ENCODE measurements at places on chromosomes 1 and 21.

- DNase-seq = no peak
Observed at GRCh38 chr1:234656070-234656895, 46.3 kb upstream of the IRF2BP2 start.

DNA sequence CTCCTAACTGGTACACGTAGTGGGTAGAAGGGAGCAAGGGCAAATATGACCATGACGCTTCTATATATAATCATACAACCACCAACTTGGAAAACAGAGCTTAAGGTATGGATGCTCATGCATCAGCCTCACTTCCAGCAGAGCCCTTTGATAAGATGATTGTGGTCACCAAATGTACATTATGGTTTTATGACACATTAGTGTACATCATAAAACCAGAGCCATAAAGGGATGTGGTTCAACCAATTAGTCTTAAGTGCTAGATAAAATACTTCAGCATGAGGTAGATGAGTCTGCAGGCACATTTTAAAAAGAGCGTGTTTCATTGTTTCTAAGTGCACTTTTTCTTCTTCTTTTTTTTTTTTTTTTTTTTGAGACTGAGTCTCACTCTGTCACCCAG lies 43.7 kb downstream of the NIBAN1 start:
- DNase-seq = no peak

DNA sequence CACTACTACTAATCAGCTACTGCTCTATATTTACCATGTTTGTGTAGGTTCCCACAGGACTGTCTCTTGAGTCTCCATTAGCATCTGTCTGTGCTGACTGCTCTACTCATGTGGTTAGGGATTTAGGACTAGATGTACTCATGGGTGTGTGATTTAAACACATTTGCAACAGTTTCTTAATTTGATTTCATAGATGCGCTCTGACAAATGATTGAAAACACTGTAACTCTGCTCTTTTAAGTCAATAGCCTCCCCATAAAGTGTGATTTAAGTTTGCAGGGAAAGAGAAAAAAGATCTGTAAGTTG lies 809.3 kb downstream of the NCAM2 start:
- no peak for DNase-seq

GRCh38 chr1:201276891-201277290 lies 6.4 kb upstream of the PKP1 start:
- no peak for DNase-seq

- DNase-seq = no peak
Observed at GRCh38 chr1:246106342-246106763, 400.7 kb downstream of the SMYD3 start.

DNA sequence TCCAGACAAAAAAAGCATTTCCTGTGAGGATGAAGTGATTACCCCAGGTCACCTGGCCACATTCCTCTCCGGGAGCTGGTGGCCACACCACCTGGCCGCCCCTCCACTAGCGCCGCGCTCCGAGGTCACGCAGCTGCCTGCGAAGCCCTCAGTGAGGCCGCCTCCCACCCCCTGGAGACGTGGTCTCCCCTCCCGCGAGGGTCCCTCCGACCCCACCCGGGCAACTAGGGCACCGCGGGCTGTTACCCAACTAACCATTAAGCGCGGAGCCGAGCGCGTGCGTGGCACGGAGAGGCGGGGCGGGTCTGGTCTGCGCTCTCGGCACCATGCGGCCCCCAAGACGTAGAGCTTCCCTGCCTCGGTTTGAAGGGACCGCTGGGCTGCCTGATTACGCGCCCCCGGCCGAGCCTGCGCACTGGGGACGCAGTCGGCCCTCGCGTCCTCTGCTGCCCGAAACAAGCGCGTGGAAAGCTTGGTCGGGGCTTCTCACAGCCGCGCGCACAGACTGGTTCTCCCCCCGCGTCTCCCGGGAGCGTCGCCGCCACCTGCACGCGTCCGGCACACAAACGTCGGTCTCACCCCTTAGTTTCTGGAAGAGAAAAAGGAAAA lies 106.5 kb downstream of the SLC16A1 start:
- DNase-seq = no peak

All from stimulated activated CD4-positive, alpha-beta T cell treated with anti-CD3 and anti-CD28 coated beads, Interleukin-4, amount 100 ng/mL, for 1 hour (primary cell).